ENCODE measurements at places on chromosomes 5 and 9.

DNA sequence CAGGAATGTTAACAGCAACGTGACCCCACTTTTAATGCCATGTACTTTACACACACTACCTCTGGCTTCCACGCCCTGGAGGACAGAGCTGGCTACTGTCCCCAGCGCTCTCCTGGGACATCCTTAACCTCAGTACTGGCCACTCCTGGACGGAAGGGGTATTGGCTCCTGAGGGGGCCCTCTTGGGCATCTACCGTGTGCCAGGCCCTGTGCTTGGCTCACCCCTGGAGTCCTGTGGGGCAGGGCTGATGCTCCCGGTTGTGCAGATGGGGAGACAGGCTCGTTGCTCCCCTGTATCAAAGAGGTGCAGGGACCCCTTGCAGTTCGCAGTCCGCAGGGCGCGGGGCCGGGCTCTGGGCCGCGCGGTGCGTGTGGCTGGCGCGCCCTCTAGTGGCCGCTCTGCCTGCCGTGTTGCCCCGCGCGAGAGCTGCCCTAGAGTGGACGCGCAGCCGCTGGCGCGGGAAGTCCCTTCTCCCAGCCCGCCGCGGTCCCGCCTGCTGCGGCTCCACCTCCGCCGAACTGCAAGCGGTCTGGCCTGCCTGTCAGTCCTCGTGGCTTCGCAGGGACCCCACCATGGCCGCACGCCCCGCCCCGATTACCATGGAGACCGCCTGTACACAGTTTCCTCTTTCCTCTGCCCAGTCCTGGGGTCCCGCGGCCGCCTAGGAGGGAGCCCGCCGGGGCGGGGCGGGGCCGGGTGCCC lies at the start of gene WDR38:
WDR38 (plus strand) TSS at position 632 of the 703 bp plus-strand sequence. CDS start 72 bp downstream, outside the sequence.
- DNase-seq, result peak; percentile 63

GRCh38 chr5:169803077-169803981 lies 166.3 kb downstream of the DOCK2 start:
- DNase-seq, result no peak

DNA sequence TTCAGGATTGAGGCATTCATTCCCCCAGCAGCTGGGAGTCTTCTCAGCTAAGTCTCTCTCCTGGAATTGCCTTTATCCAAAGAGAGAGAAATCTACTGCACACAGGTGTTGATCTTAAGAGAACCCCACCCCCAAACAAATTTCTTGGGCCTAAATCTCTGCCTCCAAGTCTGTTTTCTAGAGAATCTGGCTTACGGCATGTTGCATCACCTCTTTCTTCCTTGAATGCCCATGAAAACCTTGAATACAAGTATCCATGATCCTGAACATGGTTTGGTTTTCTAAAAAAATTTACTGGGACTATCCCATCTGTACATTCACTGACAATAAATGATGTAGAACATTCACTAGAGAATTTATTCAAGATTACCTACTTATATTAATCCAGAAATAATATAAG lies 401.6 kb downstream of the PDE4D start:
- no peak for DNase-seq

GRCh38 chr5:35608881-35609779 lies 8.5 kb upstream of the SPEF2 start:
- DNase-seq, result no peak

DNA sequence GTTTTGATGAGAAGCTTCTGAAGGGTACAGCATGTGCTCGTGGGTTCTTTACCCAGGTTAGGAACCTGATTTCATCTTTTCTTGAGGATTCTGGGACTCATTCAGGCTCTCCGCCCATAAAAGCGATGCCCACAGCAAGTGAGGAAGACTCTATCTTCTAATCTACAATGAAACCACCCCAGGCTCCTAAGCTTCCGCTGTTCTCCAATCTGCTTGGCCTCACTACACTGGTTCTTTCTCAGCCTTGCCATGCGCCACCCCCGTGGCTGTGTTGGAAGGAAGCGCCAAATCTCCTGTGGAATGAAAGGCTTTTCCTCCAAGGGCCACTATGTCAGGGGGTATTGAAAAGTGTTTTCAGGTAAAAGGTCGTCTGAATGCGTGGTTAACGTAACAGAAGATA lies 135.6 kb downstream of the MYO10 start:
- DNase-seq, result no peak

DNA sequence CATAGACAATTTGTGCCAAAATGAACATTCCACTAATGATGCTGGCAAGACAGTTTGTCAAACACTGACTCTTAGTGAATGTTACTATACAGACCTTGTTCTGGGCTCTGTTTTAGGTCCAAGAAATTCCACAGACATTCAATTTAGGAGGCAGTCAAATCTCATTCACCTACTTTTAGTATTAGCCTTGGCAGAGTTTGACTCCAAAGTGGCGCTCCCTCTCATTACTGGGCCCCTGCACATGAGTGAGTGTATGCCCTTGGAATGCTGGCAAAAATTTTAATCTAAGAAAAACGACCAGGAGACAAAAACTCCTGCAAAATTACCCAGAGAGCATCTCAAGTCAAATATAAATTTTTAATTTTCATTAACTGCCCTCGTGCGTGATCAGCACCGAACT lies 94.9 kb upstream of the SLC27A6 start:
- no peak for DNase-seq

- DNase-seq, result no peak
Measured at GRCh38 chr5:165000479-165001190, 1495.2 kb downstream of the MAT2B start.

DNA sequence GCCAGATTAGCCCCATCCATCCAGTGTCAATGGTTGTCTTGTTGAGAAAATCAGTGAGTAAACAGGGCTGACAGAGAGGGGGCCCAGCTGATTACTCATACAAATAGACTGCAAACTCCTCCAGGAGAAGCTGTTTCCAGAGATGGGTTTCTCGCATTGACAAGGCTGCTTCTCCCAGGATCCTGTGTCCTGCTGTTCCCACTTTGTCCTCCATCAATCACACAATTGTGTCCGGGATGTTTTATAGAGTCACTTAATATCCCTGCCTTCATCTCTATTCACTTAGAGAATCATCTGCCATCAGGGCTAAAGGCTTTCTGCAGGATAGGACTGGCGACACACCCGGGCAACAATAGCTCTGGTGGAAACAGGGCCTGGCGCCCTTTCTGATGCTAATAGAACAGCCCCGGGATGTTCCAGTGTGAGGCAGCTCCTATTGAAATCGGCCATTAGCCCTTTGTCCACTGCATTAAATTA lies 71.7 kb upstream of the TBCA start:
- DNase-seq, result no peak

Data from stimulated activated CD4-positive, alpha-beta T cell treated with anti-CD3 and anti-CD28 coated beads, Interleukin-15, amount 100 ng/mL, for 1 hour (primary cell).